ENCODE measurements at places on chromosomes 13 and 19.

DNA sequence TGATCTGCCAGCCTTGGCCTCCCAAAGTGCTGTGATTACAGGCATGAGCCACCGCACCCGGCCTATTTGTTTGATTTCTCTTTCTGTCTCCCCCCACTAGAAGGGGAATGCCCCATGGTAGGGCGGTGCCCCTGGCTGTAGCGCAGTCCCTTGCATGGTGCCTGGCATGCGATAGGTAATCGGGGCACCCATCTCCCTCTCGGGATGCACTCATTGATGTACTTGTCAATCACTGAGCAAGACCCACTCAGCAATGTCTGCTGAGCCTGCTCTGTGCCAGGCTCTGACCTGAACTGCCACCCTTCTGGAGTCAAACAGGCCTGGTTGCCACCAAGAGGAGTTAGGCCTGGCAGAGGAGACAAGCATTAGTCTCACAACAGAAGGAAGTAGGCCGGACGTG is 19.8 kb downstream of the DNM2 start:
- H3K36me3 ChIP-seq = peaks cover 22% of the 10 kb centered on the region
- peak overlapping the region; percentile 75 for H3K27ac ChIP-seq
- peaks cover 49% of the 10 kb centered on the region for H3K4me1 ChIP-seq
- no peak overlapping the region for H3K4me3 ChIP-seq

GRCh38 chr13:99335087-99335486 is 27.9 kb upstream of the GPR183 start:
- no peak for DNase-seq
- H3K36me3 ChIP-seq = peaks cover 18% of the 10 kb centered on the region
- H3K27ac ChIP-seq = peak overlapping the region; percentile 9
- no peaks in the 10 kb centered on the region for H3K27me3 ChIP-seq
- peaks cover 67% of the 10 kb centered on the region for H3K4me1 ChIP-seq

- peak overlapping the region; percentile 29 for H3K27ac ChIP-seq
- H3K27me3 ChIP-seq = no peaks in the 10 kb centered on the region
- no peak for DNase-seq
- H3K4me3 ChIP-seq = no peak overlapping the region
Observed at GRCh38 chr19:33394006-33394722, 20.7 kb downstream of the CEBPG start.

DNA sequence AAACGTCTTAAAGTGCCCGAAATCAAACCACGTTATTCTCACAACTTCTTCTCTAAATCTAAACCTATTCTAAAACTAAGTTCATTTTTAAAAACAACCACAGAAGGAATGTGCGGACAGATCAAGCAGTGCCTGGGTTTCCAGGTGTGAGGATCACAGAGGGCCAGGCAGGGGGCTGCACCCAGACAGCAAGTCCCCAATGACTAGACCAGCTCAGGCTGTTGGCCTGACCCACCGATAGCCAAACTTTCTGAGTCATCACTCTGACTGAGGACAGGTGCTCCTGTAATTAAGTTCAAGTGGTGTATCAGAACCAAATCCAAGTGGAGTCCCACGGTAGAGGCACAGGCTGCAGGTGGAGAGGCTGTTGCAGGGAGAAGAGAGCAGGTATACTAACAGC is 37.6 kb upstream of the EPHX3 start:
- H3K4me3 ChIP-seq = no peak overlapping the region
- peaks cover 64% of the 10 kb centered on the region for H3K4me1 ChIP-seq
- no peak for DNase-seq
- peaks cover 44% of the 10 kb centered on the region for H3K36me3 ChIP-seq
- peak overlapping the region; percentile 74 for H3K27ac ChIP-seq

GRCh38 chr19:6108721-6109633 is 1.3 kb downstream of the RFX2 start:
- no peak for DNase-seq
- H3K27me3 ChIP-seq = peaks cover 43% of the 10 kb centered on the region
- H3K4me1 ChIP-seq = peaks cover 21% of the 10 kb centered on the region
- H3K27ac ChIP-seq = peak overlapping the region; percentile 99
- peak overlapping the region; percentile 95 for H3K4me3 ChIP-seq
- H3K36me3 ChIP-seq = peaks cover 13% of the 10 kb centered on the region

GRCh38 chr13:106958621-106959048 is 390.7 kb upstream of the ARGLU1 start:
- DNase-seq = no peak
- no peaks in the 10 kb centered on the region for H3K4me1 ChIP-seq
- no peak overlapping the region for H3K4me3 ChIP-seq
- H3K27ac ChIP-seq = no peak overlapping the region
- no peaks in the 10 kb centered on the region for H3K36me3 ChIP-seq
- no peaks in the 10 kb centered on the region for H3K27me3 ChIP-seq

DNA sequence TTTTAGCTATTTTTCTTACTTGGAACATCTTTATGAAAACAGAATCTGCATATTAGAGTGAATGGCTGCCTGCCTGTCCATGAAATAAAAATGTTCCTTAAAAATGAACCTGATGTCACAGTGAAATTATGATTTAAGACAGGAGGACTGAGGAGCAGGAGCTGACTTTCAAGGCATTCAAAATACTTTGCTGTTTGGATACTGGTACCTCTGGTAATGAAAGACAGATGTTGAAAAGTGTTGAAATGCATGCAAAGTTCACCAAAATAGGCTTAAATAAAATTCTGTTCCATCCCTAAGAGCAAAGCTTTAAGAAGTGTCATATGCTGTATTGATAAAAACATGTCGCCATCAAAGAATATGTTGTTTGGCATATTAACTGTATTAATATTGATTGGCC is 1.7 kb downstream of the ARHGEF7 start:
- H3K4me3 ChIP-seq = no peak overlapping the region
- peaks cover 12% of the 10 kb centered on the region for H3K4me1 ChIP-seq
- H3K36me3 ChIP-seq = no peaks in the 10 kb centered on the region
- no peak for DNase-seq
- peaks cover 94% of the 10 kb centered on the region for H3K27me3 ChIP-seq

GRCh38 chr19:32150605-32151004 is 194.8 kb upstream of the ZNF507 start:
- no peaks in the 10 kb centered on the region for H3K4me1 ChIP-seq
- DNase-seq = no peak
- no peak overlapping the region for H3K4me3 ChIP-seq

DNA sequence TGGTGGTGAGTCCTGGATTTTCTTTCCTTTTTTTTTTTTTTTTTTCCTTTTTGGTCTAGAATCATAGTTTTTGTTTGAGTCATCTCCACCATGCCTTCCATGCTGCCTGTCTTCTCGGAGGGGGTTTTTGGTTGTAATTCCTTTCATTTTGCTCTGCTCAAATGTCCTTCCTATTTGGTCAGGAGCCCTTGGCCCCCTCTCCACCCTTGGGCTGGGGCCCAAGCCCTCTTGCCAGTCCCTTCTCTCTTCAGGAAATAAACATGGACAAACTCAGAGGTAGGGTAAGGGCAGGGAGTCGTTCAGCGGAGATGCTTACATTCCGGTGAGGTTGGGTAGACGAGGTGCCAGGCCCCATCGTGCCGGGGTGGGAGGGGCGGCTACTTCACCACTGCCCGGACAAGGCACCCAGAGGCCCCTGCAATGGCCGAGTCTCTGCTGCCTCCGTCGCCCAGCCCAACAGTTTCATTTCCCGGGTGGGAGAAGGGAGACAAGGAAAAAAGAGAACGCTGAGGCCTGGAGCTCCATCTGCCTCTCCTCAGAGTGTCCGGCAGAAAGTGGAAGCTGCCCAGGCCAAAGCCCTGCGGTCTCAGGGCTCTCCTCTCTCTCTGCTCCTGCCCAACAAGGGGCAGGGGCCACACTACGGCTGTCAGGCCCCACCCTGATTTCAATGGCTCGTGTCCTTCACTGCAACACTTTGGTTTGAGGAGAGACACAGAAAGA is 12.7 kb downstream of the ZNF574 start:
- H3K36me3 ChIP-seq = peaks cover 5% of the 10 kb centered on the region
- peaks cover 20% of the 10 kb centered on the region for H3K4me1 ChIP-seq
- DNase-seq = no peak
- H3K27ac ChIP-seq = no peak overlapping the region
- no peaks in the 10 kb centered on the region for H3K27me3 ChIP-seq
- H3K4me3 ChIP-seq = no peak overlapping the region

DNA sequence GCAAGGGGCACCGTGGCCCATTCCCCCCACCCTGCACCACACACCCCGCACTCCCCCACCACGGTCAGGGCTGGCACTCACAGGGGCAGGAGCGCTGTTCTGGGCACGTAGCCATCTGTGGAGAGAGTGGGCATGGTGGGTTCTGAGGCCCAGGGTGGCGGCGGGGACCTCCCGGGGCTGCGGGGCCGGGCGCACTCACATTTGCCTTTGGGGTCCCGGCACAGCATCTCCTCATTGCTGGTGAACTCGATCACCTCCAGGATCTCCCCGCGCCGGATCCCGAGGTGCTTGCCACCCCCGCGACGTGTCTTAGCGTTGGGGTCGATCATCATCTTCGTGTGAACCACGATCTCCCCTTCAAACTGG is 12.1 kb downstream of the PRAM1 start:
- H3K27ac ChIP-seq = no peak overlapping the region
- no peak for DNase-seq
- no peak overlapping the region for H3K4me3 ChIP-seq
- H3K36me3 ChIP-seq = peaks cover 46% of the 10 kb centered on the region
- H3K4me1 ChIP-seq = peaks cover 27% of the 10 kb centered on the region

DNA sequence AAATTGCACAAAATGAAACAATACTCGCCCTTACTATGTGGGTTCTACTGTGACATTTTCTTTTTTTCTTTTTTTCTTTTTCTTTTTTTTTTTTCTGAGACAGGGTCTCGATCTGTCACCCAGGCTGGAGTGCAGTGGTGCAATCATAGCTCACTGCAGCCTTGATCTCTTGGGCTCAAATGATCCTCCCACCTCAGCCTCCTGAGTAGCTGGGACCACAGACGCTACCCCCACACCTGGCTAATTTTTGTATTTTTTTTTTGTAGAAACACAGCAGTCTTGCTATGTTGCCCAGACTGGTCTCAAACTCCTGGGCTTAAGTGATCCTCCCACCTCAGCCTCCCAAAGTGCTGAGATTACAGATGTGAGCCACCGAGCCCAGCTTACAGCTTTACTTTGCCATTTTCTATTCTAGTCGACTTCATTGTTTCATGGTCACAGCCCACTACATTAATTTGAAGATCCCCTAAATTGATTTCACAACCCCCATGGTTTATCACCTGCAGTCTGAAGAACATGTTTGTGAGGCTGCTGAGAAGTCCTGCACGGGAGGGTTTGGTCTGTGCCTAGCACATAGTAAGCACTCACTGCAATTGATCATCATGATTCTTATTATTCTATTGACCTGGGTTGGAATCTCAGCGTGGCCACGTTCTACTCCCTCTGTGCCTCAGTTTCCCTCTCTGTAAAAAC is 3.8 kb downstream of the BCL3 start:
- no peaks in the 10 kb centered on the region for H3K27me3 ChIP-seq
- peaks cover 74% of the 10 kb centered on the region for H3K4me1 ChIP-seq
- H3K36me3 ChIP-seq = peaks cover 40% of the 10 kb centered on the region
- DNase-seq = no peak
- H3K27ac ChIP-seq = peak overlapping the region; percentile 93
- H3K4me3 ChIP-seq = peak overlapping the region; percentile 88

DNA sequence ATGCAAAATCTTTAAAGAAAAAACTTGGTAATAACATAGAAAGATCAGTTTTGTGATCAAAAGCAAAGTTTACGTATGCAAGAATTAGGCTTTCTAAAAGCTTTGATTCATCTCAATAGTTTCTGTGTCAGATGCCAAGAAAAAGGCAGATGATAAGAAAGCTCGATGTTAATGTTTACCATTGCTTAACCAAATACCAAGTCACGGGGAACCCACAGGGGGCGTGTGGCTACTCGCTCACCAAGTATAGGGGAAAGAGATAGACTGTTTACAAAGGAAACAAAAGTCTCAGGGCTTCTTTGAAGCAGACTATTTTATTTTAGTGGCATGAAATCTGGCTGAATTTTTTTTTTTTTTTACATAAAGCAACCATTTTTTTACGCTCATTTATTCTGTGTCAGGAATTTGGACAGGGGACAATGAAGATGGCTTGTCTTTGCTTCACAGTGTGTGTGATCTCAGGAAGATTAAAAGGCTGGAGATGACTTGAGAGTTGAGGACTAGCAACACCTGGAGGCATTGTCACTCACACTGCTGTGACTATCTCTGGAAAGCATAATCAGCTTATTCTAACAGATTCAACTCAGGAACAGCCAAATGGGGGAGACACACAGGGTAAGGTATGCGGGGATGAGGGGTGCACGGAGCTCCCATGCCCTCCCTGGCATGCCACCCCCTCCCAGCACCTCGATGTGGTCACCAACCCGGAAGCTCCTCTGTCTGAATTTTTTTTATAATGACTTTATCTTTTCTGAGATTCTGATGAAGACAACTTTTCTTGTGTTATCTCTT is 24.9 kb downstream of the RCBTB1 start:
- DNase-seq = no peak
- H3K27me3 ChIP-seq = no peaks in the 10 kb centered on the region

DNA sequence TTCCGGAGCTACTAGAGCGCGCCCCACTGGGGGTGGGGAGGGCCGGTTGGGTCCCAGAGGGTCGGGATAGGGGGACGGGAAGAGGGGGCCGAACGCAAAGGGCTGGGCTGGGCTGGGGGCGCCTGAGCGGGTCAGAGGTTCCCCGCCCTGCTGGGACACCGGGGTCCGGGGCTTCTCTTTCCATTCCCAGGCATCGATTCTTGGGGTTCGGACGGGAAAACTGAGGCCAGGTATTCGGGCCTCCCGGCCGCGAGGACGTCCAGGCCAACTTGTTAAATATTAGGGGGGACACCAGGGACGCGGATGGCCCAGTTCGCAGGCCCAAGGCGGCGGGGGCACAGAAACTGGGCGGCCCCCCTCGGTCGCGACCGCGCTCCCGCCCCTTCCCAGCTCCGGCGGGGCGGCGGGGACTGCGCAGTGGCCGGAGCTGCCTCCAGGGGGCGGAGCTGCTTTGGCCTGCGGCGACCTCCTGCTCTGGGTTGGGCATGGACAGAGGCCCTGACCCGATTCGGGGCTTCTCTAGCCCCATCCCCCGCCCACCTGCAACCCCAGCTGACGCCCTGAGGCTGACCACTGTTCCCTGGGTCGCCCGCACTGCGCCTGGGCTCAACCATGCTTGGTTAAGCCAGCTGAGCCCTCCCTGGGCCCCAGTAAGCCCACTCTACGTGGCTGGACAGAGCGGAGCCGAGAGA is 1.2 kb upstream of the KLF16 start:
- peak overlapping the region; percentile 16 for H3K27ac ChIP-seq
- H3K27me3 ChIP-seq = no peaks in the 10 kb centered on the region
- no peak for DNase-seq
- peaks cover 17% of the 10 kb centered on the region for H3K4me1 ChIP-seq

GRCh38 chr19:38661996-38662395 is 14.5 kb downstream of the ACTN4 start:
- H3K27me3 ChIP-seq = no peaks in the 10 kb centered on the region
- no peak for DNase-seq
- H3K4me1 ChIP-seq = peaks cover 85% of the 10 kb centered on the region
- H3K36me3 ChIP-seq = peaks cover 15% of the 10 kb centered on the region
- H3K4me3 ChIP-seq = no peak overlapping the region

DNA sequence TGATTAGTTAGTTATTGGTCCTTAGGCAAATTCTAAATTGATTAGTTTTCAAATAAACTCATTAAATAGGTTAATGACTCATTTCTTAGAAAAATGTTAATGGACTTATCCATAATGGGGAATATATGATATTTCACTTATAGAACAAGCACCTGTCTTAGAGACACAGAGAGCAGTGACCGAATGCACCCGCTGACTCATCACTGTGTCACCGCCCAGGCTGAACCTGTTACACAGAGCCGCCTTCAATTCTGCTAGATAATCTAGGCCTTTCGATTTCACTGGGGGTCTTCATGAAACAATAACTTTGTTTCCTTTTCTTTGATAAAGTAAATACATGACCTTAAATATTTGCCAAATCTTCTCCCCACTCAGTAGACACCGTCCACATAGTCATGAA is 13.1 kb downstream of the IRS2 start:
- no peak overlapping the region for H3K4me3 ChIP-seq
- no peaks in the 10 kb centered on the region for H3K36me3 ChIP-seq
- no peaks in the 10 kb centered on the region for H3K27me3 ChIP-seq
- H3K4me1 ChIP-seq = no peaks in the 10 kb centered on the region

- H3K36me3 ChIP-seq = no peaks in the 10 kb centered on the region
- no peak for DNase-seq
- H3K4me3 ChIP-seq = no peak overlapping the region
Observed at GRCh38 chr19:31149441-31149941, 199.7 kb downstream of the TSHZ3 start.

Data from central memory CD8-positive, alpha-beta T cell (primary cell).